Activated CD8-positive, alpha-beta memory T cell treated with anti-CD3 and anti-CD28 coated beads for 4 hours (primary cell): ENCODE measurements at places on chromosomes 7 and 10.

- DNase-seq, result no peak
Measured at GRCh38 chr10:119498889-119499676, 43.4 kb downstream of the RGS10 start.

DNA sequence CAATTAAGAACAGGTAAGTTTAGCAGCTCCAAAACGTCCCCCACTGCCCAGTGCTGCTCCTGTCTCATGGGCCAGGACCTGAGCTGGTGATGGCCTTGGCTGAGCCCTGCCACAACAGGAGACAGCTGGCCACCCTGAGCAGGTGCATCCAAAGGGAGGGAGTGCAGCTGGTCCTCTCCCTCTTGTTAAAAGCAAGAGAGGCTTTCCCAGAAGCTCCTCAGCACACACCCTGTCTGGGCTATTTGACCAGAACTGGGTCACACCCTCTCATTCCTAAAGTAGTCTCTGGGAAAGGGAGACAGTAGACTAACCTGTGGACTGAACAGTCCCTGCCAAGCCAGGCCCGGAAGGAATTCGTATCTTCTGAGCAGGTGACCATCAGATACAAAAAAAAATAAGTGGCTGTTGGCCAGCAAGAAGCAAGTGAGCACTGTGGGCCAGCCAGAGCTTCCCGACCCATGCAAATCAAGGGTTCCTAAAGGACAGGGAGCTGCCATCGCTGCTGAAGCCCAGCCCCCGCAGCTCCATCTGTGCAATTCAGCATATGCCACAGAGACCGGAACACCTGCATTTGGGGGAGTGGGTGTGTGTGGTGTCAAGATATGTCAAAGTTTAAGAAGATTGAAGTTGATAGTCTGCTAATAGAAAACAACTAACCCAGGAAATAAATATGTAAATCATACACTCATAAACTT, 2.1 kb upstream of the TMEM72 start:
- DNase-seq, result no peak

DNA sequence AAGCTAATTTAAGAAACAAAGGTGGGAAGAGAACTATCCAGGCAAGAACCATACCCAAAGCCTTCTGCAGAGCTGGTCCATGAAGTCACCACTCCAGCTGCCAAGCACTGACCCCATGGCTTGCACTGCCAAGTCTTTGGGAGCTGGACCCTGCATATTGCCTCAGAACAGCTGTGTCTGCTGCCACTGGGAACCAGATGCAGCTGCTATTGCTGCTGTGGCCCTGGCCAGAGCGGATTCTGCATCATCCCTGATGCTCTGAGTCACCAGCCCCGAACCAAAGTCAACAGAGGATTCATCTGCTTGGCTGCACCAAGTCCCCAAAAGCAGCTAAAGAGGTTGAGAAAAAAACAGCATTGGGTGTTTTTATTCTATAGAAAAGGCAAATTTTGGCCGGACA, 39.2 kb upstream of the GSAP start:
- DNase-seq, result no peak

DNA sequence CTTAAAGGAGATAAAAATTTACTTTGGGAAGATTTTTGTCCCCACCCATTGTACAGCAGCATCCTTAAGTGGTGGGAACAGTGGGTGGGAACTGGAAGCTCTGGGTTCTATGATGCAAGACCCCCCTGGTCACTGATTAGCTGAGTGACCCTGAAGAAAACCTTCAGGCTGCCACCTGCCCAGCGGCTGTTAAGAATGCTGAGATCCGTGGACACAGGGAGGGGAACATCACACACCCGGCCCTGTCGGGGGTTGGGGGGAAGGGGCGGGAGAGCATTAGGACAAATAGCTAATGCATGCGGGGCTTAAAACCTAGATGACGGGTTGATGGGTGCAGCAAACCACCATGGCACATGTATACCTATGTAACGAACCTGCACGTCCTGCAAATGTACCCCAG, 14.5 kb downstream of the CARD11 start:
- DNase-seq, result no peak

GRCh38 chr7:42186151-42186550, 50.9 kb downstream of the GLI3 start:
- DNase-seq, result no peak

GRCh38 chr10:31381766-31382316, 62.8 kb downstream of the ZEB1 start:
- DNase-seq, result no peak

GRCh38 chr10:16952080-16952479, 134.9 kb upstream of the RSU1 start:
- DNase-seq, result no peak

- DNase-seq, result no peak
Measured at GRCh38 chr7:122919643-122920181, 33.5 kb upstream of the CADPS2 start.

DNA sequence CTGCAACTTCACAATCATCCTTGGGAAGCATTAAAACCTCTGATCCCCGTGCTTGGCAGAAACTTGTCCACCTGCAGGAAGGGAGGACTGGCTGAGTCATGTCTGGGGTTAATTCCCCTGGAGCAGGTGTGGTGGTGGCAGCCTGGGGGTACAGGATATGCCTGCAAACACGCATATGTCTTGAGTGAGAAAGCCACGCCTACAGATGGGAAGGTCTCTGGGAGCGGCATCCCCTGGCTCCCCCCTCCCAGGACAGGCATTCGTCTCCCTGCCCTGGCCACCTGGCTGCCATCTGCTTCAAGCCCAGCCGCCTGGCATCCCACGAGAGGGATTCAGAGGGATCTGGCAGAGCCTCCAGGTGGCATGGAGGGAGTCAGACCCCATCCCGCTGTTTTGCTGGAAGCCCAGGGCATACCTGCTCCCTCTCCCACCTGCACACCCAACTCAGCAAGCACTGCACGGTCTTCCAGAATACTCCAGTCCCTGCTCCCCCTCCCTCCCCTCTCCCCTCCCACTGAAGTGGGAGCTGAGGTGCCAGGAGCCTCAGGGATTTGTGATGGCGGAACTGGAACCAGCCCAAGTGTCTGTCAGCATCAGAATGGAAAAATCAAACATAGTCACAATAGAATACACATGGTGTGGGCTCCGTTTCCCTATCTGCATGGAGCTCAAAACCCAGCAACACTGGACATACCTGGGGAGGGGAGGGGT, 61.0 kb downstream of the CAMK2B start:
- DNase-seq, result no peak

GRCh38 chr10:20931156-20931795, 34.2 kb upstream of the NEBL start:
- no peak for DNase-seq

DNA sequence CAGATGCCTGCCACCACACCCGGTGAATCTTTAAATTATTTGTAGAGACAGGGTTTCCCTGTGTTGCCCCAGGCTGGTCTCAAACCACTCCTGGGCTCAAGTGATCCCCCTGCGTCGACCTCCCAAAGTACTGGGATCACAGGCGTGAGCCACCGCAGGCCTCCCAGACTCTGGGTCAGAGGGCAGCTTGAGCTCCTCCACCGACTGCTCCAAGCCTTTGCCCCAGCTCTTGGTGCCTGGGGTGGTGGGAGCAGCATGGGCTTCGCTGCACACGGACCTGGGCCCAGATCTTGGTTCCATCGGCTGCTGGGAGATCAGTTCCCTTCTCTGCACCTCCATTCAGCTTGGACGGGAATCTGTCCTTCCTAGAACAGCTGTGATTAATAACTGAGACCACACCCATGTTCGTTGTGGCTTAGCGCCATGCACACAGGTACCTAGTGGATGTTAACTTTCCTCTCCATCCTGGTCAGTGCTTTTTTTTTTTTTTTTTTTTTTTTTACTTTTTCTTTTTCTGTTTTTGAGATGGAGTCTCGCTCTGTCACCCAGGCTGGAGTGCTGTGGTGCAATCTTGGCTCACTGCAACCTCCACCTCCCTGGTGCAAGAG, 125.3 kb downstream of the CUX1 start:
- no peak for DNase-seq

GRCh38 chr7:136063326-136063666, 86.1 kb upstream of the MTPN start:
- no peak for DNase-seq

DNA sequence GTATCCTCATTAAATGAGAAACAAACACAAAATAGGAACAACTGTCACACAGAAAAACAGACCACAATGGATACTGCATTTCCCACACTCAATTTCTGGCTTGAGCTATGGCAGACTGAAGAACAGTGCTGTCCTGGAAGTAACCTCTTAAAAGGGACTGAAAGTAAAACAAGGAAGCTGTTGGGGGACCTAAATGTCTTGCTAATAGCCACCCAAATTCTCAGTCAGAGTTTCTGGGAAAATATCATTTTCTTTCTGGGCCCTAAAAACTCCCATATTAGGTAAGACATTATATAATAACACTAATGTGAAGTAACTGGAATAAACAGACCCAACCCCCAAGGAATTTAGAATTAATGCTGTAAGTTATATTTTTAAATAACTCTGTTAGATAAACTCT, 80.9 kb upstream of the TFEC start:
- DNase-seq, result no peak

DNA sequence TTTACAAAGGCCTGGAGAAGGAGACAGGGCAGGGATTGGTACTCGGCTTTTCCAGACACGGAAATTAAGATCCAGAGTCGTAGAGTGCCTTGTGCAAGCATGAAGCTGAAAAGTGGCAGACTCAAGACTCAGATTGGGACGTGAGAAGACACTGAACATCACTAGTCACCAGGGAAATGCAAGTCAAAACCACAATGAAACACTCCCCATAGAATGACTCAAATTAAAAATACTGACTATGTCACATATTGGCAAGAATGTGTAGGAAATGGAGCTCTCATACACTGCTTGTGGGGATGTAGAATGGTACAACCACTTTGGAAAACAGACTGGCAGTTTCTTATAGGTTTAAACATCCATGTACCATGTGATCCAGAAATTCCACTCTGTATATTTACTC, 472.0 kb downstream of the RPS24 start:
- no peak for DNase-seq

GRCh38 chr10:88913788-88914187, 33.7 kb downstream of the STAMBPL1 start:
- DNase-seq, result no peak

DNA sequence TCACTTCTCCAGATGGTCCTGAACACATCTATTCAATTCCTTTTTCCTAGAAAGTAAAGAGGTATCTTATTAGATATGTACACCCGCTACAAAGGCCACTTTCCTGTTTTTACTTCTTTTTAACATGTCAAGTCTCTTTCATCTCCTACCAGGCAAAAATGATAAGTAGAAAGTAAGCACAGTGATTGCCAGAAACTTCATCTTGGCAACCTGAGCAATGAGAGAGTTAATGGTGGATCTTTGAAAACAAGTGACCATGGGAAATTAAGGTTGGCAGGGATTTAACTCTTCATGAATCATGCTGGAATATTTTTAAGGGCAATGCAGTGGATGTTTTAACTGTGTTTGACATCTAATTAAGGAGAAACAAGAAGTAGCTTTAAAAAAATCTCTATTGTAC, 2.7 kb downstream of the SEMA3A start:
- DNase-seq, result no peak

DNA sequence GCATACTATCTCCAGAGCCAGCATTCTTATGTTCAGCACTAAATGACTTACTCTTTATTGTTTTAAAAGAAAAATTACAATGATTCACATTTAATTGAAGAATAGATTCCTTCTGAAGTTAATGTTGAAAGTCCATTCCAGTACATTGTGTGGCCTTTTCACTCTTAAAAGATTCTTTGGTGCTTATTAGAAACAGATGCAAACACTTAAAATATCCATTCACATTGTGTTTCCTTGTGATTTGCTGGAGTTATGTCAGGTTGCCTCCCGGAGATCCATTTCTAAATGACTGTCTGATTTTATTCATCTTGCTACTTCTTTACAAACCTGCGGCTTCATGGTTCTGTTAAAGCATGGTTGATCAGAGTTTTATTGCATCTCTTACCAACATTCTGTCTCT, 152.8 kb downstream of the FOXP2 start:
- DNase-seq, result no peak

DNA sequence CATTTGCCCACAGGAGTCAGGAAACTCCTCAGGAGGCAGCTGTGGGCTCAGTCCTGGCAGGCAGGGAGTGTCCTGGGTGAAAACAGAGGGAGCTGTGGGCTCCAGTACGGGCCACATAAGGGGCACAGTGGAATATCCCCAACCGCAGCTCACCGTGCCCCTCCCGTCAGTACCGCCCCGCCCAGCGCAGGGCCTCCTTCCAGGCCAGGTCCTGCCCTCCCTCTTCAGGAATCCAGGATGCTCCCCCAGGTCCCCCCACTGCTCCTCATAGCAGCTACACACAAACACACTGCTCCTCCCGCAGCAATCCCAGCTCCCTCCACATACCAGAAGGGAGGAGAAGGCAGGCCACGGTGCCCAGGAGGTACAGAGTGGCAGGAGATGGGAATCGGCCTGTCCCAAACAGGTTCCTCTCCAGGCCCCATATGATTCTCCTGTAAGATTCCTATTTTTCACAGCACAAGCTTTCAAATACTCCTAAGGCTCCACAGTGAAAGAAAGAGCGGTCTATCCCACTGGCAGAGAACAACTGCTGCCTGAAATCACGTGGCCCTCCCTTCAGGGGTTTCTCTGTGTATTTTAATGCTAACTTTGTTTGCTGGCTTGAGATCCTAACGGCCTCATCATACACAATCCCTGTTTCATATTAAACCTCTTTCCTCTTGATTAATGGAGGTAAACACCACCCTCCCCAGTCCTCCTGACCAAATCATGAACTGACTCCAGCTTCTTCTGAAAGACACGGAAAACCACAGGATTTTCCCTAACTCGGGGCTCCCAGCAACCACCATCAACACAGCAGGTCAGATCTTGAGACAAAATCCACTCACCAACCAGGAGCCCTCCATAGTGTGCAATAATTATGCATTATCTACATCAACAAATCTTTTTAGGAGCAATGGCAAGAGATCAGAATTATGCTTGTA, 178.7 kb downstream of the TNS3 start:
- DNase-seq, result no peak

GRCh38 chr10:21726601-21727225, 192.7 kb downstream of the MLLT10 start:
- no peak for DNase-seq
